ENCODE measurements at places on chromosomes 6 and 20. TPM values are rescaled to one million over a fixed set of nuclear protein-coding genes. Genes with fewer than 3 reads are reported as not detected.

DNA sequence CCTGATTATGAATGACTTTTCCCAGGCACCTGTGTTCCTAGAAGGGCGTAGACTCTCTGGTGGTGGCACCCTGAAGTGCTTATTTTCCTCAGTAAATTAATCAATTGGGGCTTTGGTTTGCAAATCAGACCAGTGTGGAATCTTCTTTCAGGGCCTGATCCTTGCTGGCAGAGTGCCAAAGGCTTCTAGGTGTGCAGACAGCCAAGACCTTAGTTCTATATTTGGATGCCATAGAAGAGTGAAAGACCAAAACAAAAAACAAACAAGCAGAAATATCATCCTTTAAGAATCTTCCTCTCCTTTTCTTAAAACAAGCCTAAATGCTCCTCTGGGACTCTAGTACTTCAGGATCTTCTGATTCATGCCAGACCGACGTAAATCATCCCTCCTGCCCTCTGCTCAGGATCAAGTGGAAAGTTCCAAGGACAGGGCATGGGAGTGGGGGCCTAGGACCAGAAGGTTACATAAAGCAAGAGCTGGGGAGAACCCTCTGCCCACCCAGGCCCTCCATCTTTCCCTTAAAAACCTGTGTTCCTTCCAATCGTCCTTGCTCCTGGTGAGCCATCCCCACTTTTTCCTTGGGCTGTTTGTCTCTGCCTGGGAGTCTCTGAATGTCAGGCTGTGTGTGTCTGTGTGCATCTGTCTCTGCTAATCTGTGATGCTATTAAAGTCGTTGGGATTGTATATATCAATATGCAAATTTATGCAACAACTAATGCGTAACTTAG is 70.5 kb upstream of the MYLIP start:
- no peak overlapping the region for H3K4me3 ChIP-seq
- no peaks in the 10 kb centered on the region for H3K36me3 ChIP-seq
- no peaks in the 10 kb centered on the region for H3K4me1 ChIP-seq
- no peaks in the 10 kb centered on the region for H3K27me3 ChIP-seq
- H3K27ac ChIP-seq: no peak overlapping the region
- no peak for DNase-seq

GRCh38 chr6:113301651-113302050 is 555.5 kb upstream of the MARCKS start:
- no peaks in the 10 kb centered on the region for H3K4me1 ChIP-seq
- H3K36me3 ChIP-seq: no peaks in the 10 kb centered on the region
- H3K27me3 ChIP-seq: no peaks in the 10 kb centered on the region
- DNase-seq: no peak
- no peak overlapping the region for H3K4me3 ChIP-seq
- H3K27ac ChIP-seq: no peak overlapping the region

GRCh38 chr20:10466855-10467254 is 31.8 kb downstream of the SLX4IP start:
- H3K27me3 ChIP-seq: no peaks in the 10 kb centered on the region
- H3K36me3 ChIP-seq: no peaks in the 10 kb centered on the region
- DNase-seq: no peak
- H3K4me3 ChIP-seq: no peak overlapping the region

DNA sequence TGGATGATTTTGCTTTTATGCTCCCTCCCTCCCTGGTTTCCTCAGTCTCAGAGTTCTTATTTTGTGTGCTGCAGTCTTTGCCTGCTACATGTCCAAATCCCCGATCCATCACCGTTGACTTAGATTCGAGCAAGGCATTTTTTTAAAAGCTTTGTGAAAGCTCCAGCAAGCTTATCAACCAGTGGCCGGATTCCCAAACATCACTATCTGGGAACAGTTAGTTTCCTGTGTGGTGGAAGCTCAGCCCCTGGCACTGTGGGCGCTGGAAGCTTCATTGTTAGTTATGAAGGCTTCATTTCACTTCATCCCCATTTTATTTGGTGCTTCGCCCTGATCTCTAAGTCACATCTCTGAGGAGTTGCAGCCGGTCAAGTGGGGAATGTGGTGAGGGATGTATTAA is 44.7 kb downstream of the DEK start:
- H3K36me3 ChIP-seq: peaks cover 4% of the 10 kb centered on the region
- H3K4me3 ChIP-seq: no peak overlapping the region
- no peak overlapping the region for H3K27ac ChIP-seq
- DNase-seq: no peak
- H3K27me3 ChIP-seq: no peaks in the 10 kb centered on the region

- DNase-seq: no peak
- no peaks in the 10 kb centered on the region for H3K36me3 ChIP-seq
- no peaks in the 10 kb centered on the region for H3K27me3 ChIP-seq
- H3K4me1 ChIP-seq: no peaks in the 10 kb centered on the region
- no peak overlapping the region for H3K27ac ChIP-seq
- no peak overlapping the region for H3K4me3 ChIP-seq
These were observed 16.1 kb upstream of the SCGN start for GRCh38 chr6:25635886-25636317.

- H3K27ac ChIP-seq: no peak overlapping the region
- no peaks in the 10 kb centered on the region for H3K27me3 ChIP-seq
- H3K4me1 ChIP-seq: no peaks in the 10 kb centered on the region
- H3K36me3 ChIP-seq: no peaks in the 10 kb centered on the region
- H3K4me3 ChIP-seq: no peak overlapping the region
These were observed 93.5 kb upstream of the MLN start for GRCh38 chr6:33897189-33897780.

- no peak for DNase-seq
- no peaks in the 10 kb centered on the region for H3K27me3 ChIP-seq
- H3K4me1 ChIP-seq: peaks cover 2% of the 10 kb centered on the region
- H3K4me3 ChIP-seq: no peak overlapping the region
- peaks cover 11% of the 10 kb centered on the region for H3K36me3 ChIP-seq
These were observed 88.0 kb upstream of the TULP1 start for GRCh38 chr6:35600659-35601125.

- H3K36me3 ChIP-seq: no peaks in the 10 kb centered on the region
- H3K27ac ChIP-seq: no peak overlapping the region
- no peak for DNase-seq
- no peak overlapping the region for H3K4me3 ChIP-seq
These were observed 14.7 kb upstream of the SSTR4 start for GRCh38 chr20:23020230-23021018.

DNA sequence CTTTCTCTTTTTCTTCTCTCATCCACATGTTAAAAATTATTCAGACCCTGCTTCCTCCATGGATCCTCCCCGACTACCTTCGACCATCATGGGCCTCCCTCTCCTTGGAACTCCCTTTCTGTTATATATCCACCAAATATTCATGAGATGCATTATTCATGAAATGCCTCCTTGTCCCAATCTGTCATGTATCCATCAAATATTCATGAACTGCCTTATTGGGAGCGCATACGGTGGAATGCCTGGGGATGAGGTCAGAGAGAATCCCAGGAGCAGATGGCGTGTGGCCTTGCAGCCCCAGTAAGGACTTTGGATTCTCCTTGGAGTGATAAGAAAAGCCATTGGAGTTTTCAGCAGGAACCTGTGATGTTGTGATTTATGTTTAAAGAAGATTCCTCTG is 97.0 kb downstream of the NRN1 start:
- no peak overlapping the region for H3K27ac ChIP-seq
- no peak overlapping the region for H3K4me3 ChIP-seq
- H3K36me3 ChIP-seq: no peaks in the 10 kb centered on the region
- DNase-seq: no peak
- H3K4me1 ChIP-seq: no peaks in the 10 kb centered on the region

- H3K27me3 ChIP-seq: peaks cover 4% of the 10 kb centered on the region
- no peak overlapping the region for H3K27ac ChIP-seq
- no peaks in the 10 kb centered on the region for H3K4me1 ChIP-seq
- H3K36me3 ChIP-seq: no peaks in the 10 kb centered on the region
- no peak for DNase-seq
These were observed 24.6 kb upstream of the GTSF1L start for GRCh38 chr20:43751167-43752050.

GRCh38 chr6:35739645-35740524 is 3.1 kb downstream of the ARMC12 start:
- no peaks in the 10 kb centered on the region for H3K36me3 ChIP-seq
- no peak for DNase-seq
- no peak overlapping the region for H3K4me3 ChIP-seq
- H3K27me3 ChIP-seq: no peaks in the 10 kb centered on the region

DNA sequence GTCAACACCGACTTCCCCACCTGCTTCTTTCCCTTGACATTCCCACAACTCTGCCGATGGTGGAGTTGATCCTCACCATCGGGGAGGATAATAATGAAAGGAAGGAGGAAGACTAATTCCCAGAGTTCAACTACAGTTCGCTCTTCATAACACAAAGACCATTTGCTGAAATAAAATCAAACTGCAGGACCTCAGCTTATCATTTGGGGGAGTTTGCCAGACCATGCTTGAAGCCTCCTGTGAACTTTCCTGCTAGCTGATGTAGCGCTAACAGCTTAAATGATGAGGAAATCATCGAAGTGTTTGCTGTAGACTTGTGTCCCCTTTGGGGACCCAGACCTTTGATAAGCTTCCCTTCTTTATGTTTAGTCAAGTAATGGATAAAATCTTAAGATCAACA is 26.2 kb downstream of the PROKR2 start:
- H3K27me3 ChIP-seq: no peaks in the 10 kb centered on the region
- no peaks in the 10 kb centered on the region for H3K4me1 ChIP-seq
- no peak for DNase-seq
- no peak overlapping the region for H3K27ac ChIP-seq
- no peak overlapping the region for H3K4me3 ChIP-seq
- no peaks in the 10 kb centered on the region for H3K36me3 ChIP-seq

- peaks cover 14% of the 10 kb centered on the region for H3K4me1 ChIP-seq
- DNase-seq: no peak
- no peak overlapping the region for H3K27ac ChIP-seq
- no peaks in the 10 kb centered on the region for H3K27me3 ChIP-seq
- H3K4me3 ChIP-seq: no peak overlapping the region
- no peaks in the 10 kb centered on the region for H3K36me3 ChIP-seq
These were observed 181.8 kb downstream of the FOXA2 start for GRCh38 chr20:22402550-22402949.

DNA sequence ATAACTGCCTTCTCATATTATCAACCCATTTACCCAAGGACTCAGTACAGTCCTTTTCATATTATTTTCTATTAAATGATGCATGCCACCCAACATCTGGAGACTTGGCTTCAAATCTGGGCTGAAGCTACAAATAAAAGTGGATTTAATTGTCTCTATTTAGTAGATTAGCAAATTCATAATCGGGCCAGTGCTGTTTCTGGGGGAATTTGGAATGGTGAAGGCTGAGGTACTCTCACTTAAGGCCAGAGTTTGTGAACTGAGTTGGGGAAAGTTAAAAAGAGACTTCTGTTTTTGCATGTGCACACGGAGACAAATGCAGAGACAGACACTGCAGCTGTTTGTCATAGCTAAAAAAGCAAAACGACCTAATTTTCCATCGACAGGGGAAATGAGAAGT is 100.9 kb downstream of the PFDN4 start:
- DNase-seq: no peak
- H3K4me1 ChIP-seq: no peaks in the 10 kb centered on the region
- no peaks in the 10 kb centered on the region for H3K27me3 ChIP-seq
- H3K36me3 ChIP-seq: no peaks in the 10 kb centered on the region
- H3K27ac ChIP-seq: no peak overlapping the region

GRCh38 chr20:46118481-46119020 is 437 bp downstream of the CD40 start:
- DNase-seq: no peak
- peak overlapping the region; percentile 49 for H3K4me3 ChIP-seq
- H3K27me3 ChIP-seq: no peaks in the 10 kb centered on the region
- H3K27ac ChIP-seq: peak overlapping the region; percentile 47
- peaks cover 16% of the 10 kb centered on the region for H3K4me1 ChIP-seq

DNA sequence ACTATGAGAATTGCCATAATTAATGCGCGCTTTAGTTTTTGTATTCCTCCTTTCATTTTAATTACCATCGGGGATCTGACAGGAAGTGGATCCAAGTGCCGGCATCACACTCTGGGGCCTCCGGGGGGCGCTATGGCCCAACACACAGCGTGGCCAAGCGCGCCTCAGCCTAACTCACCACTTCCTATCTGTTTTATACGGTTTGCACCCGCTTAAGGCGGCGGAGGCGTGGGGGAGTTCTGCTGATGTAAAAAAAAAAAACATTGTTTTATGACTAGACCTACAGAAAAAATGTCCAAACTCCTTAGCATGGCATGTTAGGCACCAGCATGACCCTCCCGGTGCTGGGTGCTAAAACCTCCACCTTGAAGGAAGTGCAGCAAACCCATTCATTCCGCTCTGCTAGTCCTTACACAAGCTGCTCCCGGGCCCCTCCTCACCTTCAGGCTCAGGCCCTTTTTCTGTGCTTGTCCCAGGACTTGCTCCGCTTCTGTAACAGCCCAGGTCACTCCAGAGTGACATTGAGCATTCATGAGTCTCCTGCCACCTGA is 4.5 kb upstream of the EBF4 start:
- H3K27ac ChIP-seq: no peak overlapping the region
- H3K4me1 ChIP-seq: peaks cover 1% of the 10 kb centered on the region
- peak; percentile 58 for DNase-seq

- H3K4me1 ChIP-seq: peaks cover 7% of the 10 kb centered on the region
- no peak overlapping the region for H3K27ac ChIP-seq
- no peak for DNase-seq
These were observed 332.0 kb downstream of the BTBD9 start for GRCh38 chr6:38307740-38308139.

- no peak for DNase-seq
- H3K27me3 ChIP-seq: no peaks in the 10 kb centered on the region
- no peak overlapping the region for H3K4me3 ChIP-seq
- H3K4me1 ChIP-seq: no peaks in the 10 kb centered on the region
These were observed 82.3 kb downstream of the CD24 start for GRCh38 chr6:106892186-106892585.

GRCh38 chr20:49989234-49990065 is 6.7 kb downstream of the SNAI1 start:
- no peaks in the 10 kb centered on the region for H3K27me3 ChIP-seq
- peak overlapping the region; percentile 73 for H3K27ac ChIP-seq
- no peaks in the 10 kb centered on the region for H3K36me3 ChIP-seq
- no peak for DNase-seq
- no peaks in the 10 kb centered on the region for H3K4me1 ChIP-seq

DNA sequence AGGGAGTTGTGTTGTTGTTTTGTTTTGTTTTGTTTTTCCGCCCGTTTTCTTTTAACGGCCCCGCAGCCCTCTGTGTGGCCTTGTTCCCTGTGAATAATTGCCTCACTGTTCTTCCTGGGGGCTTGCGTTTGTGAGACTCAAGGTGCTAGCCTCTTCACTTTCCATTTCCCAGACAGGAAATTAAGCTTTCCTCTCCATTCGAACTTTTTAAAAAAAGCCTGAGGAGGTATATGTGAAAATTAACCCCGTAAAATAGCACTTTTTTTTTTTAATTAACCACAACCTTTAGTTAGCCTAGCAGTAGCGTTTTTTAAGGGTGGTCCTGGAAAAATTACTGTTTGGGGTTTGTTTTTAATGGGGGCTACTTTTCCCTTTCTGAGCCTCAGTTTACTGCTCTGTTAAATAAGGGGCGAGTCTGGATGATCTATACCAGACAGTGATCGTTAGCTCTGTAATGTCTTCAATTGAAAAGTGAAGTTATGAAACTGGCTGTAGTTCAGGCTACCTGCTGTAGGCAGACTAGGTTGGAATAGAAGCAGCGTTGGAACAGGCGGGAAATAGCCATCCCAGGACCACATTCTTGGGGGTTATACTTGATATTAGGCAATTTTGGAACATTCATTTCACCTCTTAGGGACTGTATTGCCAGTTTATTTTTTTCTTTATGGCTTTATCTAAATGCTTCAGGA is 1.7 kb downstream of the STX16 start:
- peak overlapping the region; percentile 84 for H3K27ac ChIP-seq
- DNase-seq: peak; percentile 24
- H3K4me3 ChIP-seq: peak overlapping the region; percentile 97
- no peaks in the 10 kb centered on the region for H3K27me3 ChIP-seq
- peaks cover 3% of the 10 kb centered on the region for H3K4me1 ChIP-seq

SLC17A1 gene
- 25.8 TPM for total RNA-seq

ULBP2 gene
- 0.25 TPM for total RNA-seq

SFTA2 gene
- total RNA-seq: not detected

MUCL3 gene
- total RNA-seq: under 0.01 TPM

PSORS1C2 gene
- not detected for total RNA-seq

PPARD gene
- 2.1 TPM for total RNA-seq

JARID2 gene
- 5.0 TPM for total RNA-seq

MATN4 gene
- not detected for total RNA-seq

Measured in liver (tissue), 10 donors.